Activated CD8-positive, alpha-beta memory T cell treated with anti-CD3 and anti-CD28 coated beads, Interleukin-2, amount 50 U/mL, for 4 hours (primary cell): ENCODE measurements at places on chromosomes 16 and 17.

DNA sequence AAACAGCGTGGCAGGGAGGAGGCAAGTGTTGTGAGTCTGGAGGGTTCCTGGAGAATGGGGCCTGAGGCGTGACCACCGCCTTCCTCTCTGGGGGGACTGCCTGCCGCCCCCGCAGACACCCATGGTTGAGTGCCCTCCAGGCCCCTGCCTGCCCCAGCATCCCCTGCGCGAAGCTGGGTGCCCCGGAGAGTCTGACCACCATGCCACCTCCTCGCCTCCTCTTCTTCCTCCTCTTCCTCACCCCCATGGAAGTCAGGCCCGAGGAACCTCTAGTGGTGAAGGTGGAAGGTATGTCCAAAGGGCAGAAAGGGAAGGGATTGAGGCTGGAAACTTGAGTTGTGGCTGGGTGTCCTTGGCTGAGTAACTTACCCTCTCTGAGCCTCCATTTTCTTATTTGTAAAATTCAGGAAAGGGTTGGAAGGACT, at the start of gene CD19:
TSS of gene CD19 (plus strand) at position 171 of the 425 bp plus-strand sequence. CDS start at position 201, 30 bp downstream.
- no peak for DNase-seq

- no peak for DNase-seq
These were observed 12.6 kb upstream of the RPL38 start for GRCh38 chr17:74190807-74191406.

DNA sequence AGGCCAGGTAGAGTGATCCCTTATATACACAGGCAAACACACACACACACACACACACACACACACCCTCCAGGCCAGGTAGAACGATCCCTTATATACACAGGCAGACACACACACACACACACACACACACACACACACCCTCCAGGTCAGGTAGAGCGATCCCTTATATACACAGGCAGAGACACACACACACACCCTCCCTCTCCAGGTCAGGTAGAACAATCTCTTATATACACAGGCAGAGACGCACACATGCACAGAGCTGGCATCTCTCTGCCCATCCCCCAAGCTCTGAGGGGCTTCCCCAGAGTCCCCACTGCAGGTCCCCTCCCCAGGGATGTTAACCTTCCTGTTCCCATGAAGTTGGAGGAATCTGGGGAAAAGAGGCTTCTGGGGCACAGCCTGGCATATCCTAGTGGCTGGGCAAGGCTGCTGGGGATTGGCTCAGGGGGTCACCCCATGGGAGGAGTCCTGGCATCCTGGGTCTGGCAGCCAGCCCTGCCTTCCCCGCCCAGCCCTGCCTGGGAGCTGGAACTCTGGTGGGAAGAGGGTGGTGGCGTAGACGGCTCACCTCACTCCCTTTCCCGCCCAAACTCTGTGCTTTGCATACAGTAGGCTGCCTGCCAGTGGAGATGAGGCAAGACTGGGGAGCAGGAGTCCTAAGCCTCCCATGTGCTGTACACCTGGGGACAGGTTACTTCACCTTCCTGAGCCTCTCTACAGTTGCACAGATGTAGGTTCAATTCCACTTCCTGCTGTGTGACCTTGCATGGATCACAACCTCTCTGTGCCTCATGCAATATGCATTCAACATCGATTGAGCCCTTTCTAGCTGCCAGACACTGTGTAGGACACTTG, 41.8 kb downstream of the TEKT5 start:
- DNase-seq = no peak

GRCh38 chr17:9330141-9330540, 245.5 kb downstream of the STX8 start:
- no peak for DNase-seq

DNA sequence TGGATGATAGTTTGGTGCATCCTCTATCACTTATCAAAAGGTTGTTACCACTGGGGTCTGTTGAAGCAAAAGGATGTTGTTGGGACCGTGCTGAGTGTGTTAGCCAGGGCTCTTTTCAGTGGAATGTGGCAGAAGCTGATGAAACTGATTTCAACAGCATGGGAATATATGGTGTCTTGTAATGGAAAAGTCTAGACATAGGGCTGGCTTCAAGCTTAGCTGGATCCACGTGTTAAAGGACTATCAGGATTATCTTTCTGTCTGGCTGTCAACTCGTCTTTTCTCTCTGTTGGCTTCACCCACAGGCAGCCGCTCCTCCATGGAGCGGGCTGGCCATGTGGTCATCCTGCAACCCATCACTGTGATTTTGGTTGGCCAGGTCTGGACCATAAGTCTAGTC, 8.7 kb downstream of the SNX29 start:
- no peak for DNase-seq

GRCh38 chr17:42459256-42459800, 650 bp downstream of the ATP6V0A1 start:
- peak; percentile 19 for DNase-seq

GRCh38 chr17:74380959-74381808, 13.9 kb downstream of the GPR142 start:
- DNase-seq = no peak

DNA sequence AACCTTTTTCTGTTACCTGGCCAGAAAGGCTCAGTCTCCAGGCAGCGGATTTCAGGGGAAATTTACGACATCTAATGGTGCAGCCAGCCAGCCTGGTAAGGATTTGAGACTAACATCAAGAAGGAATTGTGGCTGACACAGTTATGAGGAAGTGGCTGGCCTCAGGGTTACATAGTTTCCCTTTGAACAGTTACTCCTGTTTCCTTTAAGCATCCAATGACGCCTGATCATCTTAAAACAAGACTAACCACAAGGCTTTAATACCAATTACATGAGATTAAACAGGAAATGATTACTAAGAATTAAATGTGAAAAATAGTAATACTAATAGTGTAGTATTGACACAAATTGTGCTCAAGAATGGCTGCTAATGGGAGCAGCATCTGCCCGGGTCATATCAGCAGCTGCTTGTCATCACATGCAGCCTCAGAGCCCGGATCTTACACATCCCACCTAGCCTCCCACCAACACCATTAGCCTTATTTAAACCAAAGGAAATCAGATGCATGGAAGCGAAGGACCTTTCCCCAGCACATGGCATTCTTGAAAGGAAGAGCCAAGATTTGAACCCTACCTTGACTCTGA, 431.8 kb downstream of the PMP22 start:
- no peak for DNase-seq

DNA sequence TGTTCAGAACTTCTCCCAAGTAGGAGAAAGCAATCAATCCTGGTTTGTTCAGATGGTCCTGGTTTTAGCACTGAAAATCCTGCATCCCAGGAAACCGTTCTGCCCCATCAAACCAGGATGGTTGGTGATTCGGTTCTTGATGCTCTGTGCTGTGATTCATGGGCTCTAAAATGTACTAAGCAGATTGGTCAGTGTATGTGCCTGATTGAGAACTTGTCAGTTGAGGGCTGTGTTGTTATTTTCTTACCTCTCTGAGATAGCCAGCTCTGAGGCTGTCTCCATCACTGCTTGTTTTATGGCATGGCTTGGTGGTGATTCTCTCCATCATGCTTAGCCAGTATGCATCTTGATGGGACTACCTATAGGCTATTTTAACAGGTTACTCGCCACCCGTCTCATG, 246.9 kb upstream of the RBFOX1 start:
- no peak for DNase-seq

- DNase-seq = no peak
These were observed 38.5 kb upstream of the CORO6 start for GRCh38 chr17:29661213-29661612.

DNA sequence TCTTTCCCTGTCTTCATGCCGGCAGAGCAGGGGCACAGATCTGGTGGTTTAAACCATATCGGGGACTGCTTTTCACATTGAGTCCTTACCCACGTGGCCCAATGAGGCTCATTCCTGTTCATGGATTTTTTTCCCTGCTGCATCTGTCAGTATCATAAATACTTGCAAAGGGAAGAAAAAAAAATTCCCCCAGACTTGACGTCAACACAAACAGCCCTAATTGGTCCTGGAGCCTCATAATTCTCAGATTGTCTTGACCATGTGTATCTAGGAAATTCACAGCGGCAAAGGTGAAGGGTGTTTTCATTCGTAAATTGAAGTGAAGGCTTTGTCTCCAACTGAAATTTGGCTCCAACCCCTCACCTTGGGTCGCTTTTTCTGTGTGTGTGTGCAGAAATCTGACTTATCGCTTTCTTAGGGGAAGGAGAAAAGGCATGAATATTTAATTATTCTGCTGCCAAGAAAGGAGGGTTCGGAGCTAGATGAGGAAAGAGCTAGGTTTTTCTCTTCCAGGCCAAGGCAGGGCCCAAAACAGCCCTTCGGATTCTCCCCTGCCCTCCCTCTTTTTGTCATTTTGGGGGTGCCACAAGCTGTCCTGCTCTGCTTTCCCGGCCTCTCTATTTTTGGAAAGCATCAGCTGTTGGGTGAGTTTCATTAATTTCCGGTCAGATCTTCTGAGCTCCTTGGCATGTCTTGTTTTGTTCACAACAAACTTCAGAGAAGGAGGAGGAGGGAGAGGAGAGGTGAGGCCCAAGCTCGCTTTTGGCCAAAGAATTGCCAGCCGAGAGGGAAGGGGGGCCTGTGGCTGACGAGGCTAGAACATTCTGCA, 17.8 kb upstream of the CIBAR2 start:
- no peak for DNase-seq

GRCh38 chr16:10107081-10107480, 75.1 kb downstream of the GRIN2A start:
- DNase-seq = no peak

DNA sequence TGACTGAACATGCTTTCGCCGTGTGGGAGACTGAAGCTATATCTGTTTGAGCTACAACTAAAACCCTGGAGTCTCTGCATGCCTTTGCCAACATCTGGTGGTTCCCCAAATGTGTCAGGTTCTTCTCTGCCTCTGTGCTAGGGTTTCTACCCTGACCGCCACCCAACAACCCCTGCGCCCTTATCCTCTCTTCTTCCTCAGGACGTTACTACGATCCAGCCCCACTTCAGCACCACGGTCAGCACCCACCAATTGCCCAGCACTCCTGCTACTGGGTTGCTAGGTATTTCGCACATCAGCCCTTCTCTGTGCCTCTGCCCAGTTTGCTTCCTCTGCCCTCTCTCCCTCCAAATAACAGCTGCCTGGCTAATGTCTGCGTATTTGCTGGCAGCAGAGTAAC, 106.3 kb upstream of the HSBP1 start:
- no peak for DNase-seq

DNA sequence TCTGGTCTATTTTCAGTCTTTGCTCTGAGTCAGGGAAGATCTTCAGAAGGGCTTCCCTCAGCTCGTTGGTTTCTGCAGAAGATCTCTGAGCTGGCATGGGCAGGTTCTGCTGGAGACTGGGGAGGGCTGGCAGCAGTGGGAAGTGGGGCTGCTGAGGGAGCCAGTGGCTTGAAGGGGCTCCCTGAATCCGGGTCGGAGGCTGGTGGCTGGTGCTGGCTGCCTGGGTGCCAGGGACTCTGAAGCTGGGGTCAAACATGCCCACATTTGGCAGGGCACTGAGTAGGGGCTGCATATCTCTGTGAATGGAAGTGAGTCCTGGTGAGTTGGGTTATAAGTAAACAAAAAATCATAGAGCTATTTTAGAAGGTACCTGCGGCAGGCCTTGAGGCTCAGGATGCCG, 67.0 kb downstream of the N4BP1 start:
- no peak for DNase-seq

- DNase-seq = no peak
These were observed 269.7 kb downstream of the CBLN1 start for GRCh38 chr16:49011901-49012300.

GRCh38 chr16:11312718-11313492, 31.8 kb upstream of the PRM1 start:
- no peak for DNase-seq

DNA sequence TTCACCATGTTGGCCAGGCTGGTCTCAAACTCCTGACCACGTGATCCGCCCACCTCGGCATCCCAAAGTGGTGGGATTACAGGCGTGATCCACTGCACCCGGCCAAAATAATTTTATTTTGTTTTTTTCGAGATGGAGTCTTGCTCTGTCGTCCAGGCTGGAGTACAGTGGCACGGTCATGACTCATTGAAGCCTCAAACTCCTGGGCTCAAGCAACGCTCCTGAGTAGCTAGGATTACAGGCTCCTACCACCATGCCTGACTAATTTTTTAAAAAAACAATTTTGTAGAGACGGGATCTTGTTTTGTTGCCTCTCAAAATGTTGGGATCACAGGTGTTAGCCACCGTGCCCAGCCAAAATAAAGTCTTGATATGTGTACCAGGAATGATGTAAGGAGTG, 2.4 kb upstream of the TTLL6 start:
- DNase-seq = no peak

- peak; percentile 33 for DNase-seq
These were observed 1.0 kb downstream of the MTMR4 start for GRCh38 chr17:58513267-58513964.

DNA sequence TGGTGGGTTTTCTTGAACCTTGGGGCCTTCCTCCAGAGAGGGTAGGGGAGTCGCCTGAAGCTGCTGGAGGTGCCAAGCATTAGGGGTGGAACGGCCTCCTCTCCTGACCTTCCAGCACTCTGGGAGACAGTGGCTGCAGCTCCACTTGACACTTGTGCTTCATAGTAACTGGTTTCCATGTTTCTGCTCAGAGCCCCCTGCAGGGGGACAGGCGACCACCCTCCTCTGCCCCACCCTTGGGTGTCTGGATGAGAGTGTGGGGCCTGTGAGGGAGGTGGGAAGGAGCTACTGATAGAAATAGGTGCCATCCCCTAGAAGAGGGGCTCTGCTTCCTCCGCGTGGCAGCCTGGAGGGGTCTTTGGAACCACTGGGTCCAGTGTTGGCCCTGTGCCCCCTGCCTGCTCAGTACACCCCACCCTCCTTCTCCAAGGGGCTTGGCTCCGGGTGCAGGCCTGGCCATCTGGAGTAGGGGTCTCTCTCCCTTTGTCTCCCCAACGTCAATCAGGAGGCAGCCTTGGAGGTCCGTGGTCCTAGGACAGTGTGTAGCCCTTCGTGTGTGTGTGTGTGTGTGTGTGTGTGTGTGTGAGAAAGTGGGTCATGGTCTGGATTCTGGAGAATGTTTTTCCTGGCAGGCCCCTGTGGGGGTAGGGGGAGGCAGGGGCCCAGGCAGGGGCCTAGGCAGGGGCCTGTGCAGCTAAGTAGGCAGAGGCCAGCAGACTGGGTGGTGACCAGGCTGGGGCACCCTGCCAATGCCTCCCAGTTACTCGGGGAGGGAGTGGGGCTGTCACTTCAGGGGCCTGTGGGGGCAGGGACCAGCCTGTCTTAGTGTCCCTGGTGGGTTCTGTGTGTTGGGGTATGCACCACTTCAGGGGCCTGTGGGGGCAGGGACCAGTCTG, 4.9 kb downstream of the LASP1 start:
- DNase-seq = no peak

GRCh38 chr17:74743755-74744154, 4.7 kb upstream of the NHERF1 start:
- DNase-seq = no peak

DNA sequence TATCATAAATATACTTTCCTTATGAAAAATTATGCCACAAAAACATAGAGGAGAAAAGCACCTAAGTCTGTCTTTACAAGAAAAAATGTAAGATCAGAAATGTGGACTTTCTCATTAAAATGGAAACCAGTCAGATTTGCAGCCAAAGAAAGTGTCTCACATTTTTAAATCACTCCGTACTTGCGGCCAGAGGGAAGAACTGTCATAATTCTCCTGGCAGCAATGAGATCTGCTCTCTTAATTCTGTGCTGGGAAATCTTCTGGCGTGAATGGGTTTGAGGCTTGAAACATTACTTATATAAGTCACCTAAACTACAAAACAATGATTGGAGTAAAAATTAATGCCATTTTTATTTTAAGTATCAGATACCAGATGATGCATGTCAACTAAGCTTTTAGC, 10.7 kb downstream of the C16orf95 start:
- no peak for DNase-seq

GRCh38 chr16:8146256-8147012, 443.9 kb downstream of the TMEM114 start:
- no peak for DNase-seq

- no peak for DNase-seq
These were observed 2.4 kb downstream of the POLR3K start for GRCh38 chr16:50769-51591.

GRCh38 chr16:15782573-15783365, 74.1 kb downstream of the MYH11 start:
- no peak for DNase-seq
